ENCODE measurements at places on chromosomes 5 and 9. TPM values are rescaled to one million over a fixed set of nuclear protein-coding genes. Genes with fewer than 3 reads are reported as not detected.

Gene CBY3
- not detected for total RNA-seq

Gene HACD4
- total RNA-seq: 2.1 TPM

Gene DCAF10
- total RNA-seq: 22.3 TPM

DNA sequence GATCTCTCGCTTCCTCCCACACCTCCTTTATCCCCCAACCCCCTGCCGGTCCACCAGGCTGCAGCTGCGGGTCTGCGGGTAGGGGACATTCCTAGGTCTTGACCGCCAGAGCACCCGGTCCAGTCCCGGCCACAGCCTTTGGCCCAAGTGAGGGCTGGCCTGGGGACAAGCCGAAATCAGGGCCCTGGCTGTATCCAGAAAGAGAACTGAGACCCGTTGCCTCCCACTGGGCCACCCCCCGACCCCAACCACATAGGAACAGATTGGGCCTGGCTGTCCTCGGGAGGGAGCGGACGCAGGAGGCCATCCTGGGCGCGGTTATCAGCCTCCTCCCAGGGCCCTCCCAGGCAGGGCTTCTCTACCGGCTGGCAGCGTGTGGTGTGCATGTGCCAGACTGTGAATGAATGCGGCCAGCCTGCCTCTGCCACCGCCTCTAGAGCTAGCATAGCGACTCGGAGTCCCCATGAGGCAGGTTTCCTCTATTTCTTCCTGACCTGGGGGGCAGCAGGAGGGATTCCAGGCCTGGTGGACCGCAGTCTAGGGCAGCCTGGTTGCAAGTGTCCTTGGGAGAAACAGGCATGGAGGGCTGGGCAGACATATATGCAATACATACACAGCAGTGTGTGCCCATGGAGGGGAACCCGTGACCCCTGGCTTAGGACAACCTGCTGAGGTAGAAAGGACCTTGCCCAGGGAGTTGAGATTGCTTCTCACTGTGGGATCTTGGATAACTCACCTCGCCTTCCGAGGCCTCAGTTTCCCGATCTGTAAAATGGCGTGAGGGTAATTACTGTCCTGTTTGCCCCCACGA is 1.2 kb downstream of the N4BP3 start:
- no peak for DNase-seq

DNA sequence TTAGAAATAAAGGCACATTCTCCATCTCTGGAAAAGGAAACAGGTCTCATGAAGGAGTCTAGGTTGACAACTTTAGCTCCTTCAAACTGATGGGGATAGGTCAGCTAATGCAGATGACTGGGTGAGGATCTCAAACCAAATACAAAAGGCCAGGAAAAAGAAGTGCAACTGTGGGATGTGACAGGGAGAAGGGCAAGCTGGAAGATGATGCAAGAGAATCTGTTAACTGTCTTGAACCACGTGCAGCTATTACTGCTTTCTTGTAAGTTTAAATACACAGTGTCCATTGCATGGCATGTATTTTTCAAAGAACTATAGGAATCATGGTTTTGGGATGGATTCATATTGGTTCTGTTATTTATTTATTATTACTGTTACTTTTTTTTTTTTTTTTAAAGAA is 331.8 kb downstream of the NDUFS4 start:
- no peak for DNase-seq

DNA sequence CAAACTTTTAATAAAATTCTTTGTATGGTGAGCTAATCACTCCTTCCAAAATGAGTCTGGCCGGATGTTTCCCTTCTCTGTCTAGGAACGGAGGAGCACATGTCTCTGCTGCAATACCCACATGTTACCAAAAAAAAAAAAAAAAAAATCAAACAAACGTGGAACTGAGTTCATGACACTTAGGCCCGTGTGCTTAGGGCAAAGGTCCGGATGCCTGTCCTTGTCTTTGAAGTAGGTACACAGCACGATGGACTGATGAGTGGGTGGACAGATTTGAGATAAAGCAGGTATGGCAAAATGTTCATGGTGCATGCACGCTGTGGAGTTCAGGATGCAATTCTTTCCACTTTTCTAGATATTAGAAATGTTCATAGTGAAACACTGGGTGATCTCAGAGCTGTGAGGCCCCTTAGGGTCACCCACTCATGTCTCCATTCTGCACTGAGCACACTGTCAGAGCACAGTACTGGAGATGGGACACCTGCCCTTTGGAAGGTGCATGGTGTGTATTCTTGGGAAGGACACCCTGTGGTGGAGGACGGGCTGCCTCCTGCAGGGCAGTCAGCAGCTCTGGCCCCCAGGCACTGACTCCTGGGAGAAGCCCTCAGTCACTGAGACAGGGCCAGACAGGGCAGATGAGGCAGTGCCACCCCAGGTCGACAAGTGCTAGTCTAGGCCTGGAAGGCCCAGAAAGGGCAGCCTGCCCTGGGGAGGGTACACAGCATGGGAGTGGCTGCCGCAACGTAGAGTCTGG is 43.6 kb downstream of the GADD45G start:
- DNase-seq: no peak

Measured in astrocyte (in vitro differentiated cells and primary cell).